SW 1271 (cell line): ENCODE measurements at places on chromosomes 6 and 20.

- DNase-seq, result no peak
These were observed 217.8 kb upstream of the TSHZ2 start for GRCh38 chr20:52754366-52754765.

- DNase-seq, result no peak
These were observed 347.1 kb downstream of the UTRN start for GRCh38 chr6:144632266-144632665.

DNA sequence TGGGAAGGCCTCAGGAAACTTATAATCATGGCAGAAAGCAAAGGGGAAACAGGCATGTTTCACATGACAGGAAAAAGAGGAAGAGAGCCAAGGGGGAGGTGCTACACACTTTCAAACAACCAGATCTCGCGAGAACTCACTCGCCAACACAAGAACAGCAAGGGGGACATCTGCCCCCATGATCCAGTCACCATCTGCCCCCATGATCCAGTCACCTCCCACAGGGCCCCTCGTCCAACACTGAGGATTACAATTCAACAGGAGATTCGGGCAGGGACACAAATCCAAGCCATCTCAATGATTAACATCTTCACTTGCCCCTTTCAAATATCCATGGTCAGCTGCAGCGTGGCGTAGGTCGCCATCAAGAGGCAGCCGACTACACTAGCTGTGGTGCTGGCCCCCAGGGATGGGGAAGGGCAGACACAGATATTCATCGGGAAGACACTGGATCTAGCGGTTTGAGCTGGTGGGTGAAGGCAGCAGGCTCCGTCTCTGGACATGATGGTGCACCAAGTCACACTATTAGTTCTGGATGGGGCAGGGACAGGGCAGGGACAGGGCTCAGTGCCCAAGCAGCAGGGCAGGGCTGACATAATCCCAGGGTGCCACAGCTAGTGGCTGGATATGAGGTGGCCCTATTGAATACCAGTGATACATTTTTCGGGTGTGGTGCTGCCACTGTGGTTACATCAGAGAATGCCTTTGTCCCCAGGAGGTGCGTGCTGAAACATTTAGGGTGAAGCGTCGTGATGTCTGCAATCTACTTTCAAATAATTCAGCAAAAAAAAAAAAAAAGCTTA is 31.6 kb downstream of the TUBB2B start:
- DNase-seq, result no peak

- DNase-seq, result no peak
These were observed 3.6 kb upstream of the HINT3 start for GRCh38 chr6:125952764-125953501.

DNA sequence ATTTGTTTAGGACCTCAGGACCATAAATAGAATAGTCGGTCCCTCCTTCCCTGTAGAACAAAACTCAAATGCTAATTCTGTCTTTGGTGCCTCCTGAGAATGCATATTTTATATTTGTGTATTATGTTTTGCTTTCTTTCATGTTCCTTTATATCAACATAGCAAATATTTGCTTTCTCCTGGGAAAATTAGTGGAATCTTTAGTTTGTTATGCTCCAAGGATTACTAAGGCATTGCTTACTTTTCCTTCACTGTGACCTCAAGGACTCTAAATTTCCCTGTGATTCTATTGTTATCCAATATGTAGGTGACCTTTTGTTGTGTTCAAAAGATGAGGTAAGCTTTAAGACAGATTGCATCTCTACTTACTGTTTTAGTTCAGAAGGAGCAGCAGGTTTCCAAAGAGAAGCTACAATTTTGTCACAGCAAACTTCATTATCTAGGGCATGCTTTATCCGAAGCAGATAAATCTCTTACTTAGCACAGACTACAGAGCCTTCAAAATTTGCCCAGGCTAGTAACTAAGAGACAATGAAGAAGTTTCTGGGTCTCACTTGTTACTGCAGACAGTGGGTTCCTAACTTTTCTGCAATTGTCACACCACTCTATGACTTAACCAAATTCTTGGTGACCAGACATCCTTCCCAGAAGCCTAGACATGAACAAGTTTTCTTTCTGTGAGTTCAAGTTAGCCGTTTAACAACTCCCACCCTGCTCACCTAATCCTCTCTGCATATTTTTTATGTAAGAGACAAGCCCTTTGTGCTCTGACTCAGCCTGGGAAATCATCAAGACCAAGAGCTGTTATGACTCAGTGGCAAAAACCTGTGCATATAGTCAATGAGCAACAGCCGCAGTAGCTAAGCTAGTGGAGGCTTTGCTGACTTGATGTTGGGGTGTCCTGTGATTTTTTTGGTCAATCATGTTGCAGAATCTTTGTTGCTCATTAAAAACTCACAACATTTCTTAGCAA is 378.8 kb downstream of the QKI start:
- no peak for DNase-seq

GRCh38 chr20:54215157-54215789 is 7.4 kb downstream of the PFDN4 start:
- DNase-seq, result no peak

- no peak for DNase-seq
These were observed 27.4 kb downstream of the FERMT1 start for GRCh38 chr20:6095409-6095808.

DNA sequence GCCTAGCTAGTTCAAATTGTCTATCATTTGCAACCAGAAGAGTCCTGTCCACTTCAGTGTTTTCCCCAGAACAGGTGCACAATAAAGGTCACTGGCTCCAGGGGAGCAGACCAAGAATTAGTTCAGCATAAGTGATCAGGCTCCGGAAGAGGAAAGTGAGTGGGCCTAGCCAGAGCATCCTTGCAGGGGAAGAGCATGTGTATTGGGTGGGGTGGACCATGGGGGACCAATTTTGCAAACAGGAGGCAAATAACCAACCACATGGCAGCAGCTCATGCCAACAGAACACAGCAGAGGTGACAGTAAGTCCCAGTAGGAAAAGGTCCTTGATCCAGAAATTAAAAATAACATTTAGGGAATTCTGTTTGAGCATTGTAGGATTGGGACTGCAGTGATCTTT is 43.2 kb upstream of the CNR1 start:
- DNase-seq, result no peak

GRCh38 chr20:35180266-35180665 is 8.4 kb downstream of the PROCR start:
- no peak for DNase-seq

GRCh38 chr6:109073344-109074132 is 21.1 kb downstream of the SESN1 start:
- DNase-seq, result peak; percentile 28

- no peak for DNase-seq
These were observed 33.6 kb downstream of the TFAP2A start for GRCh38 chr6:10381133-10381829.

DNA sequence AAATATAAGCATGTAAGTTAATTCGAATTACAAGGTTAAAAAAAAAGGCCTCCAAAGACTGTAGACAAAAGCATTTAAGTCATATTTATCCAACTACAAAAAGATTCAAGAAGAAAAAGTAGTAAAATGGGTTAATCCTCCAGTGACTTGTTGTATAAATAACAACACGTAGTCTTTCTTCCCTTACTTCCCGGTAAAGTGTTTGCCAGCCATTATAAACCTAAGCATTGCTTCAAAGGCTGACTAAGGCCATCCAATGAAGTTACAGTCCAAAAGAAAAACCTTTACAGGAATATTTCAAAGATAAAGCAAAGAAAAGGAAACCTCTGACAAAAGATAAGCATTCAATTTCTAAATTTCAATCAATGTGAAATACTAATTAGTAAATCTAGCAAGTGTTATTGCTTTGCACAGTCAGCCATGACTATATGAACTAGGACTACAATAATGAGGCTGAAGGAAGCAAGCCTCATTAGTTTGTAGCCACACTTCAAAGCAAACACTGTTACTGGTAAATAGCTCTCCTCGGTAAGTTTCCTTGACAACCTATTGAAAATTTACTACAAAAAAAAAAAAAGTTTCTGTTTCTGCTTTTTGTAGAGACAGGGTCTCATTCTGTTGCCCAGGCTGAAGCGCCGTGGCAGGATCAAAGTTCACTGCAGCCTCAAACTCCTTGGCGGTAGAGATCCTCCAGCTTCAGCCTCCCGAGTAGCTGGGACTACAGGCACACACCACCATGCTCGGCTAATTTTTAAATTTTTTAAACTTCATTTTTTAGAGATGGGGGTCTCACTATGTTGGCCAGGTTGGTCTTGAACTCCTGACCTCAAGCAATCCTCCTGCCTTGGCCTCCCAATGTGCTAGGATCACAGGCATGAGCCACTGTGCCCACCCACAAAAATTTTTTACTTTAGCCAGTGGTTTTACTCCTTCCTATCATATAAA is 46.0 kb downstream of the NUDT3 start:
- DNase-seq, result no peak

DNA sequence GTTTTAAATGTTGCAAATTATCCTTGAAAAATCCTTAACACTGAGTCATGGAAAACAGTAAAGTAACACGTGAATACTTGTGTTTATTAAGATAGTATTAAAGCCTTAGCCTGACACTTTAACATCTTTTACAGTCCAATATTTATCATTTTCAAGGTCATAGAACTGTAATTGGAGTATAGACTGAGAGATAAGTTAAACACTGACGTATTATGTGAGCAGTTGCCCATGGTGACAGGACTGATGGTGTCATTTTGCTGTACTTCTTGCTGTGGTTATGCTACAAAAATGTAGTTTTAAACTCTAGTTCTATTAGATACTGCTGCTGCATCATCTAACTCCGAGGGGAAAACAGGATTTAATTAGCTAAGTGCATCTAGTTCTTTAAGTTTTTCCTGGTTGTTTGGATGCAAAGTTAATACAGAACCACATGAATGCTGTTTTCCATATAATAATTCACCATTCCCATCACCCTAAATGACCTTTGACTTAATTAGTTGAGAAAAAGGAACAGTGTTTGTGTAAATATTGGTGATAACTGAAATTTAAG is 37.8 kb downstream of the SLC2A12 start:
- no peak for DNase-seq

DNA sequence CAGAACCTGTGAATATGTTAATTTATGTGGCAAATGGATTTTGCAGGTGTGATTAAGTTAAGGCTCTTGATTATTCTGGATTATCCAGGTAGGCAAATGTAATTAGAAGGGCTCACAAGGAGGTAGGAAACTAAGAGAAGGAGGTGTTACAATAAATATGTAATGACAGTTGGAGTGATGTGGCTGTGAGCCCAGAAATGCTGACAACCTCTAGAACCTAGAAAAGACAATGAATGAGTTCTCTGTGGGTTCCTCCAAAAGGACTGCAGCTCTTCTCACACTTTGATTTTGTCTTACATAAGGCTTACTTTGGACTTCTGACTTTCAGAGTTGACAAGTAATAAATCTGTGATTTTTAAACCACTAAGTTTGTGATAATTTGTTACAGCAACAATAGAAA is 406.6 kb upstream of the EPHA7 start:
- DNase-seq, result no peak

GRCh38 chr6:98844244-98845210 is 10.2 kb downstream of the POU3F2 start:
- no peak for DNase-seq

DNA sequence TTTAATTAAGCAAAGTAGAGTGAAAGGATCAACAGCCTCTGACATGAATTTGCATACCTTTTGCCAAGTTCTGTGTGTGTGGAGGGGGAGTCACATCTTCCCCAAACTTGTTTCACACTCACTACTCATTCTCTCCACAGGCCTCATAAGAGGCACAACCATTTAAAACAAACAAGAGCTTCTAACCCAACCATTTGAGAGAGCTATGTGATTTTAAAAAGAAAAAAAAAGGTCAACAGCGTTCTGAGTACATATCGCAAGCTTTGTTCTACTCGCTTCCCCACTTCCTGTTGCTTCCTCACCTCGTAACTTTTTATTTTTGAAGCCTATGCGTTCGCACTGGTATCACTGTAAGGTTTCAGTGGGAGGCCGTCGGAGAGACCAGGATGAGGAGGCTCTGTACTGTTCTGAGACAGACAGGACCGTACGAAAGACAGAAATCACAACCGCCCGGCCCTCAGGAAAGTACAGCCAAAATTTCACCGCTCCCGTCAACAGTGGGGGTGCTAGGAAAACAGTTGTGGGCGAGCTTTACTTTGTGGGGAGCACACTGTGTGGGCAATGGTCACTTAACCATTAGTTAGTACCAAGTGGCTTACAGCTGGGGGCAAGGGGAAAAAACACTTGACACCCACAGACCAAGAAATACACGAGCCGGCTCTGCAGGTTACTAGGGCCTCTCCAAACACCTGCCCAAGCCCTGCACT is 61.3 kb downstream of the TRERF1 start:
- no peak for DNase-seq

- no peak for DNase-seq
These were observed 6.6 kb downstream of the SLC2A4RG start for GRCh38 chr20:63745961-63746731.

DNA sequence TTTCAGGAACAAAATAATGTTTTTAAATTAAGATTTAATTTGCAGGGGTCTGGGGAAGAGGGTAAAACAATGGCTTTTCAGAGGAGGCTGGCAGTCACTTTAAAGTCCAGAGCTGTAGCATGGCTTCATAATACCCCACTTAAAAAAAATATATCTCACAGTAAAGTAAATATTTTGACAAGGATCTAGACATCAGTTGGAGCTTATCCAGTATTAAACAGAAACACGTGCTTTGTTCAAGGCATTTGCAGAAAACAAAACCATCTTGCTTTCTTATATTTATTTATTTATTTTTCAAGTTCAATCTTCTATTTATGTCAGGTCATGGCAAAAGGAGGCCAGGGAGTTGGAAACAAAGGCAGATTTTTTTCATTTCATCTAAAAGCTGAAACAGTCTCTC is 53.3 kb upstream of the PRL start:
- no peak for DNase-seq

- no peak for DNase-seq
These were observed 140.4 kb downstream of the IMPG1 start for GRCh38 chr6:75932067-75932466.

GRCh38 chr6:23601811-23602345 is 524.1 kb upstream of the NRSN1 start:
- DNase-seq, result no peak

DNA sequence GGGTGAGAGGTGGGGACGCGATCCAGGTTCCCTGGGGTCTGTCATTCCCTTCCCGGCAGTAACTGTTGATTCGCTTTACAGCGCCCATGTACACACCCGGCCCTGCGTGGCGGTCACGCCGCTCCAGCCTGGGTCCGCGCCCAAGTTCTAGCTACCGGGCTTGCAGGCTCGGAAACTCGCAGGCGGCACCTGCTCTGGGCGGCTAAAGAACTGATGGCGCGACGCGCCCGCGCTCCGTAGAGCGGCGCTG is 1.4 kb upstream of the POU3F2 start:
- DNase-seq, result no peak

- no peak for DNase-seq
These were observed 440.4 kb downstream of the BTBD3 start for GRCh38 chr20:12358006-12358654.

- no peak for DNase-seq
These were observed 79.6 kb downstream of the TTLL2 start for GRCh38 chr6:167404385-167405049.

GRCh38 chr20:9375221-9375681 is 139.1 kb upstream of the LAMP5 start:
- DNase-seq, result no peak
